Renal cortical epithelial cell (primary cell): ENCODE measurements at places on chromosomes 7 and 10. TPM values are rescaled to one million over a fixed set of nuclear protein-coding genes. Genes with fewer than 3 reads are reported as not detected.
A peak's percentile ranks its signal among the peaks of the same experiment; 100 is the strongest.

EXOC4 gene
- total RNA-seq, result 119 and 144 TPM in 2 replicates

CTNNA3 gene
- under 0.01 TPM in 1 of 2 replicates, not detected in the other for total RNA-seq

CRYGN gene
- total RNA-seq, result not detected in 2 replicates

SAMD9 gene
- total RNA-seq, result 17.7 and 22.3 TPM in 2 replicates

OR2A7 gene
- 1.7 and 5.6 TPM in 2 replicates for total RNA-seq

PHKG1 gene
- total RNA-seq, result 0.15 TPM in 1 of 2 replicates, not detected in the other

LIPN gene
- not detected in 2 replicates for total RNA-seq

TAS2R60 gene
- not detected in 2 replicates for total RNA-seq

TFEC gene
- 0.17 and 0.80 TPM in 2 replicates for total RNA-seq

TDRD1 gene
- 0.69 and 8.1 TPM in 2 replicates for total RNA-seq

ARHGAP21 gene
- total RNA-seq, result 72.2 and 77.6 TPM in 2 replicates

DNA sequence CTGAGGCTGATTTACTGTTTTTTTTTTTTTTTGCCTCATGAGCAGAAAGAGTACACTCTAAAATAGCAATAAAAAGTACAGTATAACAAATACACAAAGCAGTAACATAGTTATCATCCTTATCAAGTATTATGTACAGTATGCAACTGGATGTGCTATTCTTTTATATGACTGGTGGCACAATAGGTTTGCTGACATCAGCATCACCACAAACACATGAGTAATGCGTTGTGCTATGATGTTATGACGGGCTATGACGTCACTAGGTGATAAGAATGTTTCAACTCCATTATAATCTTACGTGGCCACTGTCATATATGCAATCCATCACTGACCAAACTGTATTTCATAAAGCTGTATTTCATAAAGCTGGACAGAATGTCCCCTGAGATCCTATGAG, 189.2 kb upstream of the GLI3 start:
- no peak for DNase-seq

- DNase-seq, result no peak
Measured at GRCh38 chr7:15820319-15820718, 133.8 kb upstream of the MEOX2 start.

GRCh38 chr7:25726781-25727311, 425.2 kb upstream of the NFE2L3 start:
- no peak for DNase-seq

- DNase-seq, result no peak
Measured at GRCh38 chr10:101778781-101779543, 3.0 kb upstream of the FGF8 start.

GRCh38 chr10:103501186-103501585, 7.7 kb downstream of the NEURL1 start:
- DNase-seq, result no peak

GRCh38 chr7:67637023-67637358, 640.4 kb downstream of the TYW1 start:
- DNase-seq, result no peak

GRCh38 chr10:51602326-51602725, 97.1 kb downstream of the CSTF2T start:
- peak; percentile 7 for DNase-seq

GRCh38 chr7:26858735-26859134, 5.7 kb downstream of the SKAP2 start:
- peak; percentile 55 for DNase-seq

DNA sequence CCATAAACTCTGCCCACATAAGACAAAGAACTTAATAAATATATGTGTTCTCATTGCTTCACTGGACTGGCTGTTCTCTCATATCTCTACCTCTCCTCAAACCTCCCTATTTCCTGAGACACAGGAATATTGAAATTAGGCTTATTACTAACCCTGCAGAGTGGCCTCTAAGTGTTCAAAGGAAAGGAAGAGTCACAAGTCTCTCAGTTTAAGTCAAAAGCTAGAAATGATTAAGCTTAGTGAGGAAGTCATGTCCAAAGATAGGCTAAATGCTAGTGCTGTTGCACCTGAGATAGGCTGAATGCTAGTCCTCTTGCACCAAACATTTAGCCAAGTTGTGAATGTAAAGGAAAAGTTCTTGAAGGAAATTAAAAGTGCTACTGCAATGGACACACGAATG, 41.1 kb downstream of the GNAI1 start:
- DNase-seq, result peak; percentile 18

DNA sequence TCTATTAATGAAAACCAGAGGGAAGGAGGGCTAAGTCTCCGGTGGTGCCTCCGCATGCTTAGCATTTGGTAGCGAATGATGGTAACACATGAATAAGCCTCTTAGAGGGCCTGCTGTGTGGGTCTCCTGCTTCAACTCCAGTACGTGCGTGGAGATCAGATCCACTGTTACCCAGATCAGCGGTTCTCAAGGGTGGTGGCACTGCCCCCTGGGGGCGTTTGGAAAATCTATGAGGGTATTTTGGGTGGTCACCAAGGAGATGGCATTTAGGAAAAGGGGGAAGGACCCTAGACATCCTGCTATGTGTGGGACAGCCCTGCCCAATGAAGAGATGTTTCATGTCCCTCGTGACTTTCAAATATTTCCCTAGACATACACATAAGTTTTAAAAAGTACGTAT, 57.1 kb upstream of the TM9SF3 start:
- no peak for DNase-seq

- peak; percentile 45 for DNase-seq
Measured at GRCh38 chr7:4775848-4776623, 613 bp downstream of the AP5Z1 start.

- DNase-seq, result peak; percentile 18
Measured at GRCh38 chr10:80945264-80945880, 407.7 kb downstream of the SH2D4B start.

GRCh38 chr7:46494028-46494427, 573.0 kb upstream of the IGFBP3 start:
- no peak for DNase-seq

DNA sequence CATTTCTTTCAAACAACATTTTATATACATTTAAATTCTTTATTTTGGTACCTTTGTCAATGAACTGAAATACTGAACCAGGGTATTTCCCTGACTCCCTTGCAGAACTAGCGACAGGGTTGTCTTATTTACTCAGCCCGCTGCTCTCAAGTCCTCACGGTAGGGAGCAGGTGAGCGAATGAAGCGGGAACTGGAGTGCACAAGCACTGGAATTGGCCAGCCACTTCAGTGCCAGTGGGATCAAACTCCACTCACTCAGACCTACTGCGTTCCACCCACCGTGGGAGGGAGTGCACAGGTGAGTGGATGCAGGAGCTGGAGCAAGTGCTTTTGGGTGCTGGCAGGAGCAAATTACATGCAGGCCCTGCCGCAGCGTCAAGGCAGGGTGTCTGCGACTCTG, 28.1 kb upstream of the NEUROD6 start:
- DNase-seq, result no peak

- DNase-seq, result no peak
Measured at GRCh38 chr10:7572391-7572790, 94.4 kb downstream of the ITIH5 start.

DNA sequence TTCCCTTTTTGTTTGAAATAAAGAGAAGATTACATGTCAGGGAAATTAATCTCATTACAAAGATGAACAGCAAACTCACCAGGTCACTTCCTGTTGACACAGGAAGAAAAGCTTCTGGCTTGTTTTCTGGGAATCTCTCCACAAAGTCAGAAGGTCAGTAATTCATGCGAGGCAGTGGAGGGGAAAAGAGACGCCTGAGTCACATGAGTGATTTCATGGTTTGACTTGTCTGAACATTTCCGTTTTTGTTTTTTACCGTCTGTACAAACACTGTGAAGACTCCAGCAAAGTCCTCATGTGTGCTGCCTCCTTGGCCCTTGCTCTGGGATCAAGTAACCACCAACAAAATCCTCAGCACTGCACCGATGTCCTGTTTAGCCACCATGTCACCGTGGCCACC, 2.5 kb upstream of the HABP2 start:
- DNase-seq, result peak; percentile 97

DNA sequence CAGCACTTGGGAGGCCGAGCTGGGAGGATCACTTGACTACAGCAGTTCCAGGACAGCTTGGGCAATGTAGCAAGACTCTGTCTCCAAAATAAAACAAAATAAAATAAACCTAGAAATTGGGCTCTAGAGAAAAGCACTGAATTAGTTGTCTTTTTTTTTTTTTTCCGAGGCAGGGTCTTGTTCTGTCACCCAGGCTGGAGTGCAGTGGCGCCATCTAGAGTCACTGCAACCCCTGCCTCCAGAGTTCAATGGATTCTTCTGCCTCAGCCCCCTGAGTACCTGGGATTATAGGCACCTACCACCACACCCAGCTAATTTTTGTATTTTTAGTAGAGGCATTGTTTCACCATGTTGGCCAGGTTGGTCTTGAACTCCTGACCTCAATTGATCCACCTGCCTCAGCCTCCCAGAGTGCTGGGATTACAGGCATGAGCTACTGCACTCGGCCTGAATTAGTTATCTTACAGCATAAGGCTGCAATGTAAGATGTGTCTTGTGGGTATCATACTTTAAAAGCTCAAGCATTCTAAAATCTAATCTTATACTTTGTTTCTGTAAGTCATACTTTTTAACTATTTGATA, 12.8 kb downstream of the MEIG1 start:
- peak; percentile 21 for DNase-seq

GRCh38 chr7:116836048-116836447, 26.3 kb upstream of the CAPZA2 start:
- no peak for DNase-seq

DNA sequence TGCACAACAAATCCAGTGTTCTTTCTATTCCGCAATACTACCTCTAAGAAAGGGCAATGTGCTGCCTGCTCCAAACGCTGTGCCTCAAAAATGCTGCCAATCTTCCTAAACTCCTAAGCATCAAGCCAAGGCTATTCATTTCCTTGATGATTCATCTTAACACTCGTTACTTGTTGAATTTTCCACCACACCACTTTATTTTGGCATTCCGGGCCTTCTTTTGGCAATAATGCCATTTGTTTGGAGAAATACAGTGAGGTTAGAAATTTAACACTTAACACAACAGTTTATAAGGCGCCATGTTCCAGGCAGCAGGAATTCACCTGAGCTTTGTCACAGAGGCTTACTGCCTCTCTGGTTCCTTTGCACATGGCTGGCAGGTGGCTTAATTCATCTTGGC, 82.6 kb upstream of the ABCB5 start:
- peak; percentile 19 for DNase-seq

- no peak for DNase-seq
Measured at GRCh38 chr7:34036972-34037792, 131.8 kb downstream of the BMPER start.

- DNase-seq, result peak; percentile 33
Measured at GRCh38 chr7:114864278-114864677, 57.6 kb upstream of the MDFIC start.

- DNase-seq, result peak; percentile 43
Measured at GRCh38 chr7:85749696-85750453, 563.0 kb upstream of the SEMA3D start.

DNA sequence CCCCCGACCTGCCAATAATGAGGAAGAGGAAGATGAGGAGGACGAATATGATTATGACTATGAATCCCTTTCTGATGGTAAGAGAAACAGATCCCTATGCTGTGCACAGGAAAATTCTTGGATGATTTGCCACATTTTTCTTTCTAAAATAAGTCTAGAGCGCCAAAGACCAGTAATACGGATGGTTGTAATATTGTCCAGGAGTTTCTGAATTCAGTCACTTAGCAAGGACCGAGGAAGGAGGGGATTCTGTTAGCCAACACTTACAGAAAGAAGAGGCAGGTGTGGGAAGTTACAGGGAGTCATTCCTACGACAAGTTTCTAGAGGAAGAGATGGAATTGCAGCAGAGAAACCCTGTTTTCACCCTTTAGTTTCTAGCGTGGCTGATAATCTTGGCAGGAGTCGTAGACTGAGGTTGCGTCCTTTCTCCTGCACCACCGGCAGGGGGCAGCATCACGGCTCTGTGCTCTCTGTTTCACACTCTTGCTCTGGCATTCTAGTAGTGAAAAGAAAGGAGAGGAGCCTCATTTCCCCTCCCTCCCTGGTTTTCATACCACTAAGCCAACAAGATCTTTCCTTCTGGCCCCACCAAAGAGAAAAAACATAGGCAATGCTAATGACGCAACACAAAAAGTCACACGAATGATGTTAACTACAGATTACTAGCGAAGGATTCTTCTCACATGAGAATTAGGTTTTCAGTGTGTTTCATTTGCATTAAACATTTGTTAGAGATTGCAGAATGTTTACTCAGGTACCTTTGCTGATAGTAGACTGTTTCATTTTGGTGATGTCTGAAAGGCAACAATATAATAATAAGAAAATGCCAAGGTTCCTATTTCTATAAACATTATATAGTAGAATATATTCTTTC, 82.7 kb downstream of the NOC3L start:
- DNase-seq, result peak; percentile 29

- DNase-seq, result peak; percentile 21
Measured at GRCh38 chr10:33899578-33900531, 565.4 kb upstream of the NRP1 start.
